ENCODE measurements at places on chromosomes 6 and 20. TPM values are rescaled to one million over a fixed set of nuclear protein-coding genes. Genes with fewer than 3 reads are reported as not detected.

DNA sequence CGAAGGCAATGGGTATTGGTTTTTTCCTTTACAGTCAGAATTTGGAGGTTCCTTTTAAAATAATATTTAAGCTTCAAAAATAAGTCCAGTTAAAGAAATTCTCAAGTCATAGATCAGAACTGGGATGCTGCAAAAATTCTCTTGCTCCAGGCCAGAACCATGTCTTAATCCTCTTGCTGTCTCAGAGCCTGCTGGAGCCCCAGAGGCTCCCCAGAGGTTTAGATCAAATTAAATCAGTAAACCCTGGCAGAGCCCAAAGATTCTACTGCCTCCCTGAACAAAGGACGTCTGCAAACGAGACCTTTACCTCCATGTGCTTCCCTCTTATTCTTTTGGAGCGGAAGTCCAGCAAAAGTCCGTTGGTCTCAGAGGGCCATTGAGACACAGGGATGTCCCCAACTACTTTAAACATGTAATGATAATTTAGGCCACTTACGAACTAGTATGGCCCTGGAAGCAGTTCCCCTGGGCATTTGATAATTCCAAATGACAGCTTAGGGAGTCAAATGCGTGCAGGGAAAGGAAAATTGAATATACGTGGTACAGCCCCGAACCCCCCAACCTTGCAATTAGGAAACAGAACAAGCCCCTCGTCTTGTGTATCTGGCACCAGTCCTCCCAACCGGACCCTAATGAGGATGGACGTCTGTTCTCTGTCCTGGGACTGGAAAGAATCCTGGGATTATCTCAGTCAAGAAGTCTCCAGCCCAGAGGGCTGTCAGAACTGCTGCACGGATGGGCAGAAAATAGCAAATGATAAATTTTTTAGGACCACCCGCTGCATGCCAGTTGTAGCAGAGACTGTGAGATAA lies 31.5 kb downstream of the SULF2 start:
- DNase-seq, result no peak

DNA sequence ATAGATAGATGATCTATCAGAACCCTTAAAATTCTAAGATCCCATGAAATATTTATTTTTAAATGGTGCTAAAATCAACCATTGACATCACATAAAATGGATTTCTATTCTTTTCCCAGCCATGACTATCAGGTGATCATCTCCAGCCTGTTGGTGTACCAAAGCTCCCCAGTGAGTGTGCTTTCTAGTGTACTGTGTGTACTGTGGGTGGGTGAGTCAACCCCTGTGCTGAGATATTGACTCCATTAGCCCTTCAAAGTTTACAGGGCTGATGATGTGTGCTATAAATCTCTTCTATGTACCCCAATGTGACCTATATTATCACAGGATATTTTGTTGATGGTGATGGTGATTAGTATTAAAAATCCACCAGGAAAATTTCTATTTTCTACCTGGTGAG lies 344.6 kb downstream of the MMUT start:
- DNase-seq, result no peak

DNA sequence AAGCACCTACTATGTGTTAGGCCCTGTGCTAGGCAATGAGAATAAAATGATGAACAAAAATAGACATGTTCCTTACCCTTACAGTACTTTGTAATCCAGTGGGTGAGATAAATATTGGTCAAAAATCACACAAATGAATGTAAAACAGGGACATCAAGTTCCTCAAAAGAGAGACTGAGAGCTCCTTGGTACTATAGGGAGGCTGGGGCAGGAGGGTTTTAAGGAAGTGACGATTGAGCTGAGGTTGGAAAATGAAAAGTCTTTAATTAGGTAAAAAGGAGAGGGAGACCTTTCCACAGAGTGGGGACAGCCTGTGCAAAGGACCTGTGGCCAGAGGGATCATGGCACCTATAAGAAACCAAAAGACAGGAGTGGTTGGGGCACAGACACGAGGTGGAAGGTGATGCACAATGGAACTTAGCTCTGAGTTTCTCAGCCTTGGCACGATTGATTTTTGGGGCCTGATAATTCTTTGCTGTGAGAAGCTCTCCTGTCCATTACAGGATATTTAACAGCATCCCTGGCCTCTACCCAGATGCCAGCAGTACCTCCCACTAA lies 140.3 kb downstream of the CEP57L1 start:
- DNase-seq, result no peak

GRCh38 chr6:156857573-156857972 lies 80.4 kb downstream of the ARID1B start:
- DNase-seq, result peak; percentile 42

GRCh38 chr20:35048739-35049138 lies 43.9 kb downstream of the TRPC4AP start:
- DNase-seq, result no peak

DNA sequence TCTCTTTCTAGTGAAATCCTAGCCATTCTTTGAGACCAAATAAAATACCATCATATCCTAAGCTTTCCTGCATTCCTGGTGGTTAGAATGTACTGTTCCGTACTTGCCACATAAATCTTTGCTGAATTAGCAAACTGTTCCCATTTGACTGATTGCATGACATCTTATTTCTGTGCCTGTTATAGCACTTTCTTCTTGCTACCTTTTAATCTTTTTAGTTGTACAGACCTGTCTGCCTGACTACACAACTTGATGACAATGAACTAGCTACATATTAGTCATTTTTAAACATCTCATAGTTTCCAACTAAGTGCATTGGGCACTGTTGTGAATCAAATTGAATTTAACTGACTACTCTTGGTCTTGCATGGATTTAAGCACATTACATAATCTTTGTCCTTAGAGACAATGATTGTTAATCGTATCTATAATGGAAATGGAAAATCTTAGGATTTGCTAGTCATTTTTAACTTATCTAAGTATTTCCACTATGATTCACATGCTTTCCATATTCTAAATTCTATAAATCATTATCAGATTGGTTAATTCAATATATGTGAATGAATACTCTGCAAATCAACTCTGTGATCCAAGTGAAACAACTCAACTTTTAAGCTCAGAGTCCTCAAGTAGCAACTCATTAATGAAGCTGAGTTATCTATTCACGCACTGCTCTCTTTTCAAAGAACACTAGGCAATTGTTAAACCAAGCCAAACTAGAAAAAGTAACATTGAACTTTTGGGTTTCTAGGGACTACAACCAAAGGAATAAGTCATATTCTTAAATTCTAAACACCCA lies 109.0 kb downstream of the TNFRSF21 start:
- no peak for DNase-seq

- no peak for DNase-seq
These were observed 33.4 kb upstream of the PRIM2 start for GRCh38 chr6:57283911-57284455.

- DNase-seq, result no peak
These were observed 70.0 kb upstream of the TBXT start for GRCh38 chr6:166237617-166238016.

DNA sequence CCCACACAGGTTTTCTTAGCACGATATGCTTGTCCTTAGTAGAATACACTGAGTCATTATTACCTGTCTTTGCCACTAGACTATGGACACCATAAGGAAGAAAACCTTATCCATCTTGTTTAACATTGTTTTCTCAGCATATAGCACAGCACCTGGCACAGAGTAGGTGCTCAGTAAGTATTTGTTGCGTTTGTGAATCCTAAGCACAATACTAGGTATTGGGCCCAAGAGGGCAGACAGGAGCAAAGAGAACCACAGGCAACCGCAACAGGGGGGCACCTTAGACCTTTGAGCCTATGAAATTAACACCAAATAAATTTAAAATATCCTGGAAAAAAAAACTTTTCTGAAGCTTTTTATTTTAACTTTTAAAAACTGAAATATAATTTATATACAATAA lies 3.7 kb upstream of the NCOA6 start:
- DNase-seq, result no peak

DNA sequence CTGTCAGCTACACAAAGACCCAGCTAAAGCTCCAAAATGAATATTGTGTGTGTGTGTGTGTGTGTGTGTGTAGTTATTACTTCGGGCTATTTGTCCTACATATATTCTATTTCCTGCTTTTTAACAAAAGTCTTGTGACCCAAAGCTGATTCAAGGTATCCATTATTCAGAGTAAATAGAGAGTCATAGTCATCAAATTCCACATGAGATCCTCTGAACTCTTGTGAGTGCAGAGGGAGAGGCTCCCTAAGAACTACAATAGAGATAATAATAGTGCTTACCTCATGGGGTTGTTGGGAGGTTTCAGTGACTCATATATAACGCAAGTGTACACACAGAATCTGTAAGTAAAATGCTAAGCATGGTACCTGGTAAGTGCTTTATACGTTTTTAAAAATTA lies 95.6 kb upstream of the SHLD1 start:
- DNase-seq, result no peak

DNA sequence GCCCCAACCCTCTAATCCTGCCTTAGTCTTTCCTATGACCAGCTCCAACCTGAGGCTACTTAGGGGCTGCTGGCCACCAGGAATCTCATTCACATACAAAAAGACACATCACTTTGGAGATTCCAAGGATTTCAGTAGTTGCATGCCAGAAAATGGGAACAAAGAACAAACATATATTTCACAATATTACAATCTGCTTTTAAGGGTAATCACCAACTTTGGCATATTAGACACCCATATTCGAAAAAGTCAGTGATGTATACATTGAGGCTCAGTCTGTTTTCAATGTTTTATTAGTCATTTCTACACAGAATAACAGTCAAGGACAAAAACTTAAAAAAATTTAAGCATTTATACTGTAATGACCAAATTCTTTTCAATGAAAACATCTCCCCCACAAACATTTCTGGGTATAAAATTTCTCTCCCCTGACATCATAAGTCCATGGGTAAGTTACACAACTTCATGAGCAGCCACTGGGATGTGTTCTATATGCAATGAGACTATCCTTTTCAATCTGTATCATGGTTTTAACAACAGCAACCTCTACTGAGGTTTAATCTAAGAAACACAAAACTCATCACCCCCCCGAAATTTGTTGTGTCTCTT lies 103.5 kb downstream of the MAP7 start:
- DNase-seq, result no peak

Gene SLC44A4
- not detected for total RNA-seq

DNA sequence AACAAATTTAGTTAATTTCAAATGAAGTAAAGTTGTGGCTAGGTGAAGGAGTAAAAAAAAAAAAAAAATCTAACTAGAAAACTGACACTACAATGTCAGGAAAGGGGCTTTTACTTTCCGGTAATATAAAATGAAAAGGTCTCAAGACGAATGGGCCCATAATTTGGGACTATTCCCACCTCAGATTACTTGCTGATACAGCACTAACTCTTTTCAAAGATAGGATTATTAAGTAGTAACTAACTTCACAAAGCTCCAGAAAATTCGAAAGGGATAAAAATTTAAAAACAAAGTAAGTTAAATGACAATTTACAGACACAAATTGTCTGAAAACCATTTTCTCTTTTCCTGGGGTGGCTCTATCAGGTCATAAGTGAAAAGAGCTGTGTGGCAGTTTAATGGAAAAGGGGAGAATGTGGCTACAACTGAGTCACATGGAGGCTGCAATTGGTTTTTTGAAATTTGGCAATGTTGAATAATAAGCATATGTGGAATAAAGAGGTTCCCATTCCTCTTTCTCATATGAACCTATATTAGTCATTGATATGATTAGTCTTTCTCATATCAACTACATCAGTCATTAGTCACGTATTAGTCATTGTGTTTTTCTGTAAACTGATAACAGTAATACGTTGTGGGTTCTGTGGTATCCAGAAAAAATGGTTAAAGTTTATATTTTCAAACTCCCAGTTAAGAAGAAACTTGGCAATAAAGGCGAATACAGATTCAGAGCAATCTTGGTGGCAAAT lies 78.0 kb downstream of the RWDD2A start:
- DNase-seq, result no peak

Gene BPIFB2
- not detected for total RNA-seq

DNA sequence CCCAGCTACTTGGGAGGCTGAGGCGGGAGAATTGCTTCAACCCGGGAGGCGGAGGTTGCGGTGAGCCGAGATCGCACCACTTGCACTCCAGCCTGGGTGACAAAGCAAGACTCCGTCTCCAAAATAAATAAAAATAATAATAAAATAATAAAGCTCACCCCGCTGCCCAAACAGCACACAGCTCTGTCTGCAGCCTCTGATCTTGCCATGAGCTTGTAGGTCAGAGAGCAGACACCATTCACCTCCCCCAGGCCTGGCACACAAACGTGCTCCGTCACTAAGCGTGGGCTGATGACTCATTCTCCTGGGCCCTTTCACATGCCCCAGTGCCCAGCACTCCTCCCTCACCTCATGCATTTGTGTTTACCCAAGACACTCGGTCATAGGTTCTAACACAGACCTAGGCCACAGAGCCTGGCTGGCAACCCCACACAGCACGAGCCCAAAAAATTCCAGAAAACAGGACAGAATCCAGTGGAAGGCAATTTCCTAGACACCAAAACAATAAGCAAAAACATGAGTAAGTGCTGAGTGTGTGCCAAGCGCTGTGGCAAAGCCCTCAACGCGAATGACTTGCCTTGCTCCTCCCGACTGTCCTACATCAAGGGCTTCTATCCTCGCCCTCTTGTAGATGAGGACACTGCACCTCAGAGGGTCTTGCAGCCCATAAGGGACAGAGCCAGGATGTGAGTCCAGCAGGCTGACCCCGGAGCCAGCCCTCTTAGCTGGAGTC lies 18.0 kb downstream of the ATP9A start:
- DNase-seq, result peak; percentile 69

All from activated CD8-positive, alpha-beta T cell treated with anti-CD3 and anti-CD28 coated beads for 36 hours (primary cell).